ENCODE measurements at places on chromosomes 7 and 10. TPM values are rescaled to one million over a fixed set of nuclear protein-coding genes. Genes with fewer than 3 reads are reported as not detected.
A peak's percentile ranks its signal among the peaks of the same experiment; 100 is the strongest.

GRCh38 chr10:2121929-2122328 is 384.6 kb upstream of the ADARB2 start:
- DNase-seq, result peak; percentile 48

- no peak for DNase-seq
Measured at GRCh38 chr10:14573666-14574261, 200.9 kb downstream of the FAM107B start.

DNA sequence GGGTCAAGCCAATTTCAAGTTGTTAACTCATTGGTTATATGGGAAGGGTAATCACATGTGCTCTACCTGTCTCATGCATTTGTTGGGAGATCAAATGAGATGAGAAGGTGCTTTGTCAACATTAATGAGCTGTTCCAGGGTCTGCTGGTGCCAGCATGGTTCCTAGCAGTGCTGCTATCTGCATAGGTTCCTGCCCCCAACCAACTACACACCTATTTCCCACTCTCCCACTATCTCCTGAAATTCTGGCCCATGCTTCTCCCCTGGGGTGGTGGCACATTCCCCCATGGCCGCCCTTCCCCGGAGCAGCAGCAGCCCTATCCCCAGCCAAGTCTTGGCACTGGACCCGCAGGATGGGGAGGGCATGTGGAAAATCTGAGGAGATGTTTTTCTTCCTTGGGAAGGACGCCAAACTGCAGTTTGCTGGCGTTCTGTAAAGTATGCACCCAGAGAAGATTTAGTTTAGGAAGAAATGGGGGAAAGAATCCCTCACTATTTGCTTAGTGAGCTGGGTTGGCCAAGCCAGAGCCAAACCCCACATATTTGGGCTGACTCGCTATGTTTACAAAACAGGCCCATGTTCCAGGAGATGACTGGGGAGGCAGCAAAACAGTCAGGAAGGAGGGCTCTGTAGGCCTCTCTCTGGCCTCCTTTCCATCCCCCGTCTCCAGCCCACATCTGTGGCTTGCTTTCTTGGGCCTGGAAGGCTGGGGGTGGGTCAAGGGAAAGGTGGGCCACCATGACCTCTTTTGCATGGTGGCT is 42.5 kb downstream of the PPP1R3C start:
- DNase-seq, result peak; percentile 57

GRCh38 chr7:100946766-100947365 is 2.5 kb upstream of the MUC3A start:
- peak; percentile 50 for DNase-seq

GRCh38 chr7:70372768-70373515 is 759.0 kb upstream of the GALNT17 start:
- DNase-seq, result no peak

DNA sequence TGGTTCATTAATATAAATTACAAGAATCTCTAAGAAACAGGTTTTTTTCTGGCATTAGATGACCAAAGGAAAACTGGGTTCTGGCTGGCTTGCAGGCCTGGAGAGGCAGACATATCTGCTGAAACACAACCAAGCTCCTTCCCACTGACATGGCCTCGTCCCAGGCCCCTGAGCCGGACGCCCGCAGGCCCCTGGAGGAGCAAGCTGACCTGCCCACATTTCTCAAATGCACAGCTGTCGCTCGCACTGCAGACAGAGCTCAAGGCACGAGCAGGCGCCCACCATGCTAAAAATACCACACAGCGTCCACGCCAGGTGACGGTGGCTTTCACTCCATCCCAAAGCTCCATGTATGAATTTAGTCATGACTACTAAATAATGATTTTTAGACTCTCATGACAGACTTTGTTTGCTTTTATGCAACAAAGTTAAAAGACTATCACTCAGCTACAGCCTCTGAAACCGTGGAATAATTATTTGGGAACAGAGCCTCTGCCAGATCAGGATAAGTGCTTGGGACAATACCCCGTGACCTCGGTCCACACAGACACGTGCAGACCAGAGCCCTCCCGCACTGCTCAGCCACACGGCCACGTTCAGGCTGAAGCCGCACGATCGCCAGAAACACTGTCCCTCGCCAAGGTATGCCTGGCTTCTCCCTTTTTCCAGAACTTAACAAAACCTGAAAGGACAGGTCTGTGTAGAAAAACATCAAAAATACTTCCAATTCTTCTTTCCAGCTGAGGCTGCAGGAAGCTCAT is 71.1 kb downstream of the DIP2C start:
- peak; percentile 62 for DNase-seq

- DNase-seq, result no peak
Measured at GRCh38 chr10:91838199-91838598, 40.0 kb downstream of the TNKS2 start.

- DNase-seq, result no peak
Measured at GRCh38 chr10:48700071-48700470, 15.4 kb downstream of the WDFY4 start.

DNA sequence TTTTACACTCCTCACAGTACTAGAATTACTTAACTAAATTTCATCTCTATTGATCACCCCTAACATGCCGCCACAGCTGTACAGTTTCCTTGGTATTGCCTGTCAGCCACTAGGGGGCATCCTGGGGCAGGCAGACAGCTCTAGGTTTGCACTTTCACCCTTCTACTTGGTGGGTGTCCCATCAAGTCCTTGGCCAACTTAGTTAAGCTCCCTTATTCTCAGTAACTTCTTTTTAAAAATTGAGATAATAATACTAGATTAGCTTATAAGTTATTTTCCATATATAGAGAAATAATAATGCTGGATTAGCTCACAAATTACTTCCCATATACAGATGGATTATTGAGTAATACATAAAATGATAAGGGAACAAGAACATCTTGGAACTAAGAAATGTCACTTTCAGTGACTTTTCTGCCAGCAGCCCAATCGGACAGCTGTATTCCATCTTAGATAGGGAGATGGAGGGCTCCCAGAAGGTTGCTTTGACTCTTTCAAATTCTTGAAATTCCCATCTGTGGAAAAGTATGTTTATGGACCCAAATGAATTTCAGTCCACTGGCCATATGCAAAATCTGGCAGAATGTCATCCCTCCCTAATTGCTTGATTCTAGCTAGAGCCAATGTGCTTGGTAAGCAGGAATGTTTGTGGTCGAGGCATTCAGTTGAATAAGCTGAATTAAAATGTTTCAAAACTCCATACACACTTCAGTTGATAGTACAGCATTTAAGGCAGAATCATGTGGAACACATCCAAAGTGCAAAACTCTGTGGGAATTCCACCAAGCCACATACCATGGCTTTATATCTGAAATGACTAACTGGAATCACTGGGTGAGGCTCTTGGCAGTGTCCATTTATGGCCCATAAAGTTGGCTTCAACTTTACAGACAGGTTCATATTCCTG is 309.7 kb downstream of the CSTF2T start:
- peak; percentile 43 for DNase-seq

DNA sequence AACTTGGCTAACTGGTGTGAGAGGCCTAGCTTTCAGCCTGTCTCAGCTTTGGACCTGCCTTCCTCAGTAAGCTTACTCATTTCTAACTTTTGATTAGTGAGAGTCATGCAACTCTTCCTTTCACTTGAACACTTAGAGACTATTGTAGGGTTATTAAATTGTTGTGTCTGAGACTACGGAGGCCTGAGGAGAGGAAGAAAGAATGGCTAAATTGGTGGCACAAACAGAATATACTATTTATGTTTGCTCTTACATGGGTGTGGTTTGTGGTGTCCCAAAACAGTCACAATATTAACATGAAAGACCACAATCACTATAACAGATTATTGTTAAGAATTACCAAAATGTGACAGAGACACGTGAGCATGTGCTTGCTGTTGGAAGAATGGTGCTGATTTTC is 82.1 kb downstream of the TRIM24 start:
- no peak for DNase-seq

GRCh38 chr7:137937202-137937560 is 64.7 kb downstream of the CREB3L2 start:
- DNase-seq, result no peak

DNA sequence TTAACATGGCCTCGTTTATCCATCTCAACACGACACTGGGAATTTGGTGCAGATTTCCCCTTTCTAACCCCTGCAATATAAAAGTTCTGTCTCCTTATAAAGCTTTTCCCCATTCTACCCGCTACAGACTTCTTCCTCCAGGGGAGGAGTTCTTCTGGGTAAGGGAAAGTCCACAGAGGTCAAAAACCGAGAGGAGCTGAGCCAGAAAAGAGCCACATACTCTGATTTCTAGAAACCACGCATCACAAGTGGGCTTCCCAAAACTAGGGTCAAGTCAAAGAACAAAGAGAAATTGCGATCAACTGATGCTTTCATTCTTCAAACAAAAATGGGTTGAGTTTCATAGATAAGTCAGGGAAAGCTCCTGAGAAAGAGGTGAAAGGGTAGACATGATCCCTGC is 6.8 kb downstream of the IL6 start:
- no peak for DNase-seq

Gene GDF2
- not detected for total RNA-seq

DNA sequence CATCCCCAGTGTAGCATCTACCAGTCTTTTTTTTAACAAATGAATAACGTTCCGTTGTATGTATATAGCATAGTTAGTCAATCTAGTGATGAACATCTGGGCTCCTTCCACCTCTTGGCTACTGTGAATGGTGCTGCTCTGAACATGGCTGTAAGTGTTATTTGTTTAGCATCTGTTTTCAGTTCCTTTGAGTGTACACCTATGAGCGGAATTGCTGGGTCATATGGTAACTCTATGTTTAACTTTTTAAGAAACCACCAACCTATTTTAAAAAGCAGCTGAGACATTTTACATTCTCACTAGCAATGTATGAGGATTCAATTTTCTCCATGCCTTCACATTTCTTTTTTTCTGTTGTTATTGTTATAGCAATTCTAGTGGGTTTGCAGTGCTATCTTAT is 178.2 kb downstream of the DNAJC1 start:
- DNase-seq, result no peak

Gene FAM3C
- total RNA-seq, result 42.8 TPM

DNA sequence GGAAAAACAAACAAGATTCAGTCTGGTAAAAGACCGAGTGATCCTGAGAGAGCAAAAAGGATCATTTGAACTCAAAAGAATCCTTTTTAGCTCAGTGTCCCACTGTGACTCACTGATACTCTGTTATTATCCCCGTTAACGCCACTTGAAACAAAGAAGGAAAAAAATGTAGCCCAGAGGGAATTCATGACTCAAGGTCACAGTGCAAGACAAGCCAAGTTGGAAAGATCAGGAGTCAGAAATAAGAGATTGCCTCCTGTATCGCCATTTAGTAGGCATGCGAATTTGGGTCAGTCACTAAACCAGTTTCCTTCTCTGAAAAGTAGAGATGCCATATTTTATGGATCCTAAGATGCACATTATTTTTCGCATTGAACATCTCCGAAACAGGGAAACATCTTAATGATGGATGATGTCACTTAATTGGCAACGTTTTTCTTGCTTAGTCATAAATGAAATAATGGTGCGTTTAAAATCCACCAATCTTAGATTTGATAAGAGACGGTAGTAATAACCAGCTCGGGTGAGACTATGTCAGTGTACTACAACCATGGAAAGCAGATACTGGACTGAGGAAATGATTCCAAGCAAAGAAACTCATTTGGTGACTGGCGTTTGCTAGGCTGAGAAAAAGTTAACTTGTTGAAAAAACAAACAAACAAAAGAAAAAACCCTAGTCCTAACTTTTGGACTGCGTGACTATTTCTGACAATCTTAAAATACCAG is 502.0 kb upstream of the CELF2 start:
- DNase-seq, result no peak

- DNase-seq, result no peak
Measured at GRCh38 chr10:71234004-71234894, 21.9 kb downstream of the UNC5B start.

DNA sequence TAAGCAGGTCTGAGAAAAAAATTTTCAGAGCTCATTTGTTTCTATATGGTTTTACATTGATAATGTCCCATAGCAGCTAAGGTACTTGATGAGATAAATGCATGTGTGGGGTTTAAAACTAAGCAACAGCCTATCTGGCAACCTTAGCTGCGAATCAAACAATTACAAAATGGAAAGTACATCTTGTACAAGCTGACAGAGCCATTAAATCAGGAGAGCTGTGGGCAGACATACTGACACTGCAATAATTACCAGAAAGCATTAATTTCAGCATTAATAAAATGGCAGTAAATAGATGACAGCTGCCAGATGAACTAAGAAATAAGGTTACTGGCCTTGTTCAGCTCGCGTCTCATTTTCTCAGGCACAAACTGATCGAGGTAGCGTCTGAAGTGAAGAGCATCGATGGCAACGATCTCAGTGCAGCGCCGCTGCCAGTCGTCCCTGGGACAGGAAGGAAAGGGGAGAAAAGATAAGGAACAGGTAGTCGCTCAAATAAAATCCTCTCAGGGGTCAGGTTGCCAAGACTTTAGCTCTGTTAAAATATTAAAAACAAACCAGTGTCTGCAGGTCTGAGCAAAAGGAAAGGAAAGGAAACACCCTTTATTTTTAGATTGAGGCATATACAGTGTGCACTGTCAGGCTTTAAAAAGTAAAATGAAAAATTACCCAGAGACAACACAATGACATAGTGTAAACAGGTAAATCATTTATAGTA is 79.7 kb upstream of the OGDHL start:
- no peak for DNase-seq

DNA sequence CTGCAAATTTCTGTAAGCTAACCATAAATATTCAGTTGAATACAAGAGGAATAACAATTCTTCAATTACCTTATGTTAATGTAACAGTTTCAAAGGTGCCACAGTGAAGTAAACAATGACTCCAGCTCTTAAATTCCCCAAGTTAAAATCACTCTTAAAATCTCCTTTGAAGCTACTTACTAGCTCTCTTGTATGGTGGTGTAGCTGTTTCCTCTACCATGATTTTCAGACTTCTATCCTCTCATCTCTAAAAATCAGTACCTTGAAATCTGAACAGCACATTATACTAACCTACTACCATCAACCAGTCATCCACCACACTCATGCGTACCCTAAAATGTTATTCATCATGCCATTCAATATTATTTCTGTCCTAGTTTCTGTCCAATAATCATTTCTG is 29.6 kb downstream of the JMJD1C start:
- DNase-seq, result no peak

Gene KIAA1549
- total RNA-seq, result 2.5 TPM

DNA sequence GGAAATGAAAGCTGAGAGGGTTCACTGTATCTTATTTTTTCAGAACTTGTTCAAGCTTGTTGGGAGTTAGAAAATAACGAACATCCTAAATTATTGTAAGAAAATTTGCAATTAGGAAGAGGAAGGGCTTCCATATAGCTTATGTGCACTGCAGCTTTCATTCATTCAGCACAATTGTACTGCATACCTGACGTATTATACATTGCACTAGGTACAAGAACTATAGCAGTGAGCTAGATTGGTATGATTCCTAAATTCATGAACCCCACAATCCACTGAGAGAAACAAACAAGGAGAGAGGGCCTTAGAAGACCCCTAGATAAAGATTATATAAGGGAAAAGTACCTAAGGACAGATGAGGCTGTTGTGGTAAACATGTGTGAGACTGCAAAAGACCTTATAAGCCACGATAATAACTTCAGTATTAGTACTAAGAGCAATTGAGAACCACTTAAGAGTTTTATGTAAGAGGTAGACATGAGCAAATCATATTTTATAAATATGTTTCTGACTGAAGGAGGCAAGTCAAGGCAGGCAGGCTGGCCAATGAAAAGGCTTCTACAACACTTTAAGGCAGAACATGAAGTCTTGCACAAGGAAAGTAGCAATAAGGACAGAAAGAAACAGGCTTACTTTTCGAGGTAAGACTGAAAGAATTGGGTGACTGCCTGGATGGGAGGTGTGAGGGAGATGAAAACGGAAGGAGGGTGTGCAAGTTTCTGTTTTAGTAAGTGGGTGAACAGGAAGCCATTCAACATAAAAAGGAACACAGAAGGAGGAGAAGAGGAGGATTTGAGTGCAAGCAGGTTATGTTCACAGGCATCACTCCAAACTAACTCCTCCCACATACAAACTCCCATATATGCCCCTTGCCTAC is 77.9 kb upstream of the LRRN3 start:
- DNase-seq, result no peak

Gene OPN4
- 0.25 TPM for total RNA-seq

Gene MMD2
- not detected for total RNA-seq
